ENCODE measurements at places on chromosomes 4 and X.

GRCh38 chrX:152936306-152936705 is 38.4 kb downstream of the ZNF185 start:
- DNase-seq = no peak

DNA sequence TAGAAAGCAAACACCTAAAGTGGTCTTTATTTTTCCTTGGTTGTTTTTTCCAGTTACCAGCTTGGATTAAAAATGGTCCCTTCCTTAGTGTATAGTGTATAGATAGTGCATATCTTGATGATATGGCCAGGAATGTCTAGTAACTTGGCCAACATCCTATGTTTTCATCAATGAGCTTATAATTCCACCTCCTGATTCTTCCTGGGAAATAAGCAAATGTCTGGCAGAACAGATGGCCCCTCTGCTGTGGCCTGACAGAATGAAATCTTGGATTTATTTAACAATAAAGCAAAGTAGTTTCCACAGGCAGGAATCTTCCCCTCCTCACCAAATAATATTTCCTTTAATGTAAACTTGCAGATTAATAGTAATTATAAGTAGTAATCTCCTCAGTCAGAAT is 6.1 kb downstream of the SCARB2 start:
- no peak for DNase-seq

- DNase-seq = peak; percentile 64
These were observed 33.4 kb downstream of the ADGRA3 start for GRCh38 chr4:22482250-22483127.

GRCh38 chr4:122073615-122074014 is 78.5 kb upstream of the BLTP1 start:
- DNase-seq = no peak

DNA sequence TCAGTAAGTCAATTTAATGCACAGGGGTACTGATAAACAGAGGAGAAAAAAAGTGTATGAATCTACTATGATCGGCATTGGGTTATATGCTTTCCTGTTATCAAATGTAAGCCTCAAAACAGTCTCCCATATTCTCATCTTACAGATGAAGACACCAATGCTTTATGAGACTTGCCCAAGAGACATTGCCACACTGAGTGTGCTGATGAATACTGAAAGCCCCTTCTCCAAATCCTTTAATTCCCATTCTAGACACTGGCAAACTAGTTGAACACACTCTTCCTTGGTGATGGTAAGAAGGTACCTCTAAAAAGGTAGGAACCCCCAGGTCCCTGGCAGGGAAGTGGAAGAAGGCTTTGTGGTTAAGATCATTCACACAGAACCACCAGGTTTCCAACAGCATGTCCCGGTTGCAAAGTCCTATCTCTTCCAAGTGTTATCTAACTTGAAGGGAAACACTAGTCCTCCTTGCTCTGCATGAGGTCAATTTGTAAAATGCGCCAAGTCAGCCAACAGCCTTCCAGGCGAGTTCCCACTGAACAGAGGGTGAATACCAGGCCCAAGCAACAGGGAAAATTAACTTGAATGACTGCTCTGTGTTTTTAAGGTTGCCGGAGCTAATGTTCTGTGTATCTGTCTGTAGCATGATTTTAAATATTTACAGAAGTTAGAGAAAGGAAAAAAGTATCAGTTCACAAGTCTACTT is 5.1 kb downstream of the SETD7 start:
- peak; percentile 84 for DNase-seq

DNA sequence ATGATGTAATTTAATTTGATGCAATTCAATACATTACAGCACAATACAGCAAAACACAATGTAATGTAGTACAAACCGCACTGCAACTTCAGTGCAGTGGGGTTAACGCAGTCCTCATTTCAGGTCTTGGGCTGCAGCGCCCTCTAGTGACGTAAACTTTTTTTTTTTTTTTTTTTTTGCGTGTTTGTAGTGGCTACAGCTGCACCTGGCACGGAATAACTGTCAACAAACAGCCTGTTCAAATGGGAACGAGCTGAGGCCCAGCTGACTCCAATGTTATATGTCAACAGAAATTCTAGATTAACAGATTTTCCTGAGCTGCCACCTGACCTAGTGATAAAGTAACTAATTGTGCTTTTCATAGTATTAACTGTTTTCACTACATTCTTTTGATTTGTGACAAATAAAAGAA is 33.5 kb upstream of the RASSF6 start:
- DNase-seq = no peak

All from endodermal cell (in vitro differentiated cells).